Central memory CD8-positive, alpha-beta T cell (primary cell): ENCODE measurements at places on chromosomes 2 and 18.

DNA sequence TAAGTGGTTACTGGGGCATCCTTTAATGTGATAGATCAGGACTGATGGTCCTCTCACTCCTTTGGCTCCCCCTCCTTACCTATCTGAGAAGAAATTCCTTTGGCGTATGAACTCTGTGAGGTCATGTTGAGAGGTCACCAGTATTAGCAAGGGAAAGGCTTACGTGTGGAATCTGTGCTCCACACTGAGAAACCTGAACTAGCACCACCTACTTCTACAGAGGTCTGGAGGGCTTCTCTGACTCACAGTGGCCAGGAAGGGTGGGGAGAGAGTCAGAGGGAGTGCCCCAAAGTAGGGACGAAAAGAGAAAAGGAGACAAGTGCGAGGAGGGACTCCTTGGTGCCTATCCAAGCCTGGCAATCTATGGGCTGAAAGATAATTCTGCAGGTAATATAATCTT lies 348.6 kb downstream of the TNS1 start:
- no peak for DNase-seq

DNA sequence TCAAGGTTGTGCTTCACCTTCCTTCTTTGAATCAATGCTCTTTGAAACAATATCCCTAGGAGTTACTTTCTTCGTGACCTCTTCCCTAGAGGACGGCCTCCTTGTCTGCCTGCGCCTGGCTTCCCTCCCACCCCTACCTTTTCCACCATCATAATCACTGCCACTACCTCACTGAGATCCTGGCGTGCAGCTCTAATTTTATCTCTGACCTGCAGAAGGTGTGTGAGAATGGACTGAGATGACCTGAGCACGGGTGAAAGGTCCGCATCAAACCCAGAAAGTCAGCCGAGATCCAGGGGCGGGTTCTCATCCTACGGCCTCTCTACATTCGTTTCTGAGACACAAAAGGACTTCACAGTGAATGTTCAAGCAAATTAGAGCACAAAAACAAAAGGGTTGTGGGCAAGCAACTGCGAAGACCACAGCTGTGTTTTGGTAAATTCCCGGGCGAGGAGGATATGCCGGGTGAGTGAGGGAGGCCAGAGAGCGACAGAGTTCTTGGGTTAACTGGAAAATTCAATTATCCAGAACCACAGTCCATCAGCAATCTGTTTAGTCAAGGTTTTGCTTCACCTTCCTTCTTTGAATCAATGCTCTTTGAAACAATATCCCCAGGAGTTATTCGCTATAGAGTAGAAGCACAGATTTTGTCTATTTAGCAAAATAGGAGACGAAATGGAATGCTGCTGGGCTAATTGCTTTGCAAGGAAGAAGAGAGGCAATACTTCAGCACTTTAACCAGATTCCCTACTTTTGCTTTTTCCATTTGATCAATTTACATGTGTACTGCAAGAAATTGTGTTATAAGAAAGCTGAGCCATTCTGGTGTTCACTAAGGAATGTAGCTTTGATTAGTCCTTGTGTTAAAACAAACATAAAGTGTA lies 212.6 kb downstream of the ACKR3 start:
- no peak for DNase-seq

- no peak for DNase-seq
Observed at GRCh38 chr18:25568986-25569385, 217.0 kb upstream of the ZNF521 start.

GRCh38 chr18:26468931-26469340 lies 79.4 kb downstream of the KCTD1 start:
- no peak for DNase-seq

- no peak for DNase-seq
Observed at GRCh38 chr2:183149489-183149888, 25.2 kb downstream of the NUP35 start.

GRCh38 chr2:130899306-130899705 lies 62.6 kb downstream of the ARHGEF4 start:
- no peak for DNase-seq

DNA sequence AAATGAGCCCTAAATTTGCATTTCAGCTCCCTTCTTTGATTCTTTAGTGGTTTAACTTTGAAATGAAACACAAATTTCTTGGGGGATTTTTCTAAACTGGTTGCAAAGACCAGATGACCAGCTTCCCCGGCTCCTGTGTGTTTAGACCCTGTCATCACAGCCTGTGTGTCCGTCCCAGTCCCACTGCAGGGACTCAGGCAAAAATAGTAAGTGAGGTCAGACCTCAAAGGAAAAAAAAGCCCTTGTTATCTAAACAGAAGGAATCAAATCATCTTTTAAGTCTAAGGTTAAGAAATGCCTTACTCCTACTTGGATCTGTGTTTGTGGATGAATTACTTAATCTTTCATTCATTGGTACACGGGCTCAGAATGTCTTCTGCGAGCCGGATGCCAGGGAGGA lies 423.7 kb downstream of the LPIN1 start:
- no peak for DNase-seq

GRCh38 chr2:212646698-212647366 lies 108.2 kb upstream of the ERBB4 start:
- DNase-seq, result no peak

GRCh38 chr18:8742387-8743361 lies 37.3 kb downstream of the MTCL1 start:
- no peak for DNase-seq
